ENCODE measurements at places on chromosomes 12 and 14.
A peak's percentile ranks its signal among the peaks of the same experiment; 100 is the strongest.

GRCh38 chr14:103280278-103280928 is 53.6 kb upstream of the EIF5 start:
- DNase-seq, result no peak

- DNase-seq, result no peak
Observed at GRCh38 chr12:106137530-106138356, 1.0 kb downstream of the NUAK1 start.

- DNase-seq, result no peak
Observed at GRCh38 chr12:49200919-49201594, 12.2 kb upstream of the TUBA1A start.

- DNase-seq, result peak; percentile 71
Observed at GRCh38 chr12:123363740-123364531, 711 bp downstream of the SBNO1 start.

GRCh38 chr14:104448321-104448720 is 131.2 kb upstream of the C14orf180 start:
- DNase-seq, result no peak

- no peak for DNase-seq
Observed at GRCh38 chr12:56718149-56718548, 7.0 kb downstream of the NACA start.

DNA sequence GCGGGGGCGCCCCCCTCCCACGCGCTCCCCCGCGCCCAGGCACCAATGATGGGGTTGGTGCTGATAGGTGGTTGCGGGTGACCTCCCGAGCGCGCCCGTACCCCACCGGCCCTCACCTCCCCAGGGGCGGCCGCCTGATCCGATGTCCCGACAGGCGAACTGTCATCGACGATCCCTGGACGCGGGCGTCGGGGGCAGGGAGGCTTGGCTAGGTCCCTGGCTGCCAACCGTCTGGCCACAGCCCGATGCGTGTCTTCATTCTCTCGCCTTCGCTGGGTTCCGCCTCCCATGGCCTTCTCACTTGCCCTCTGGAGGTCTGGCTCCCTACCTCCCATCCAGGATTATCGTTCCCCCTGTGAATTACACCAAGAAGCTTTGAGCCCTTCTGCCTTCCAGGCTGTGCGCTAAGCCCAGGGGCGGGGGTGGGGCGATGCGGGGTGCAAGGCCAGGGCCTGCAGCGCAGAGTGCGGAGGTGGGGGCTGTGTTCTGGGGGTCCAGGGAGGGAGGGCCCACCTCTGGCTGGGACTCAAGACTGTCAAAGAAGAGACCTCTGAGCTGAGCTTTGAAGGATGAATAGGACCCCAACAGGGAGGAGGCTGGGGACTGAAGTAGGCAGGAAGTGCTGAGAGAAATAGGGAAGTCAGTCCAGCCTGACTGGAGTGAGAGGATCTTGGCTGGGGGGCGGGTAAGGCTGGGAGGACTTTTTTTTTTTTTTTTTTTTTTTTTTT is 7.7 kb upstream of the RACGAP1 start:
- DNase-seq, result no peak

All from sciatic nerve (tissue), 2 donors.